ENCODE measurements at places on chromosomes 2 and 18.

DNA sequence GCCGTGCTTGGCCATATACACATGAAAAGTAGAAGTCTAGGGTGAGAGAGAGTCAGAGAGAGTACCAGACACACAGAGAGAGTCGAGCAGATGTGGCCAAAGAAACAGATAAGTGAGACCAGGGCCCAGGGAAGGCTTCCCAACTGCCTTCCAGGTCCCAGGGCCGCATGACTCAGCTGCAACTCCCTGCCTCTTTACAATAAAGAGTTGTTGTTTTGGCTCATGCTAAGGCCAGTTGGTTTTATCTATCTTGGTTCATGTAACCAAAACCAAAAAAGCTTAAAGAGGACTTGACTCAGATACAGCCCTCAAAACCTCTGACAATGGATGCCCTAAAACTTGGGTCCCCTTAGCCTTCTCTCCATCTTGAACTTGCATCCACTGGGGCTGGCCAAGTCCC lies 36.9 kb downstream of the REEP1 start:
- no peak for DNase-seq

- DNase-seq, result no peak
These were observed 62.6 kb downstream of the PTPN2 start for GRCh38 chr18:12821408-12821807.

DNA sequence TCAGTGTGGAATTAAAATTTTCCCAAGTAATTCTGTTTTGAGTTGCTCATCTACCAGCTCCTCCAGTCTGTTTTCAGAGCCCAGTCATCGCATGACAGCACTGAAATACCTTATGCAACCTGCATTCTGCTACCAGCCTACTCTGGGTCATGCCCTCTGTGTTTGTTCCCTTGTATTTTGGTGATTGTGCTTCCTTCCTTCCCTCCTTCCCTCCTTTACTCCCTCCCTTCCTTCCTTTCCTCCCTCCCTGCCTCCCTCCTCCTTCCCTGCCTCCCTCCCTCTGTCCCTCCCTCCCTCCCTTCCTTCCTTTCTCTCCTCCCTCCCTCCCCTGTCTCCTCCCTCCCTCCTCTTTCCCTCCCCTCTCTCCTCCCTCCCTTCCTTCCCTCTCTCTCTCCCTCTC lies 289.6 kb downstream of the CDH2 start:
- no peak for DNase-seq

DNA sequence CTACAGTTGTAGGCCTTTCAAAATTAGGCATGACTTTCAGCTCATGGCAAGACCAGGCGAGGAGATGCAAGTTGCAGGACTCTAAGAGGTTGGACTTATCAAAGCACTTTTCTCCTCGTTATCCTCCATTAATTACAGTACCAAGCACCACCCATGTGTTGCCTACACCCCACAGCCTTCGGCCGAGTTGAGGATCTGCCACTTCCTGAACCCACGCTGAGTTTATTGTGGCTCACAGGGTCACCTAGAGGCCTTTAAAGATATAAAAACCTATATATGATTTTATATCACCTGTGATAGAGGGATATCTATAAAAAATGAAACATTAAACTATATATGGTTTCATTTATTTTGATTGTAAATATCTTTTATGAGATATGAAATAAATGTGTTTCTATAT lies 2.6 kb downstream of the UGT1A10 start:
- DNase-seq, result no peak

DNA sequence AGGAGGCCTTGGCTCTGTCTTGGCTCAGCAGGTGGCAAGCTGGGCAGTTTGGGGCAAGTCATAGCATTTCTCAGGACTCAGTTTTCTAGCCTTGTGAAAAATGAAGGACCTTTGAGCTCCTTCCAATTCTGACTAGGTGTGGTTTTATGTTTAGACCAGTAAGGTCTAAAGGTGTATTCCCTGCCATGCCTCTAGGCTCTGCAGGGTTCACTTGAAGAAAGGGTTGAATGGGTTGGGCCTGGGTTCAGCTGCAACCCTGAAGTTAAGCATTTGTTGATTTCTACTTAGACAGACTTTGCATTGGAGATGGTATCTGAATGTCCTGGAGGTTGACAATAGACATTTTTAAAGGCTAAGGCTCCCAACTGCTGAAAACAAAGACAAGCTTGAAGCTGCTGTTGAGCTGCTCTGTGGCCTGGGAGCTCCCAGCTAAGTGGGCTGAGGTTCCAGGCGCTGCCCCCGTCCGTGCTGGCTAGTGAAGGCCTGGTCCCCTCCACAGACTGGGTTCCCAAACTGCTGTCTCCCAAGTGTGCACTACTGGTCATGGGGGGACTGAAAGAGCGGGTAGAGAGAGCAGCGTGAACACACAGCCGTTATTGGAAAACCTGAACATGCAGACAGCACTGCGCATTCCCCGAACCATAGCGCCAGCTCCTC lies 100.7 kb upstream of the SMAD7 start:
- DNase-seq, result no peak

GRCh38 chr2:9762941-9763340 lies 80.3 kb upstream of the TAF1B start:
- DNase-seq, result no peak

DNA sequence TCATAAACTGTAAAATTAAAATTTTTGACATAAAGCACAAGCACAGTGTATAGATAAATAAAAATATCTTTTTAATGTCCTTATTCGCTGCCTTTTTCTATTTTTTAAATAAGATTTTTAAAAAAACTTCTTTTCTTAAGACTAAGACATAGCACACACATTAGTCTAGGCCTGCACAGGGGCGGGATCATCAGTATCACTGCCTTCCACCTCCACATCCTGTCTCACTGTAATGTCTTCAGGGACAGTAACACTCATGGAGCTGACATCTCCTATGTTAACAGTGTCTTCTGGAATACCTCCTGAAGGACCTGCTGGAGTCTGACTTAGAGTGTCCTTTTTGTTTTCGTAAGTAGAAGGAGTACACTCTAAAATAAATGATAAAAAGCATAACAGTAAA lies 33.0 kb downstream of the VAPA start:
- no peak for DNase-seq

DNA sequence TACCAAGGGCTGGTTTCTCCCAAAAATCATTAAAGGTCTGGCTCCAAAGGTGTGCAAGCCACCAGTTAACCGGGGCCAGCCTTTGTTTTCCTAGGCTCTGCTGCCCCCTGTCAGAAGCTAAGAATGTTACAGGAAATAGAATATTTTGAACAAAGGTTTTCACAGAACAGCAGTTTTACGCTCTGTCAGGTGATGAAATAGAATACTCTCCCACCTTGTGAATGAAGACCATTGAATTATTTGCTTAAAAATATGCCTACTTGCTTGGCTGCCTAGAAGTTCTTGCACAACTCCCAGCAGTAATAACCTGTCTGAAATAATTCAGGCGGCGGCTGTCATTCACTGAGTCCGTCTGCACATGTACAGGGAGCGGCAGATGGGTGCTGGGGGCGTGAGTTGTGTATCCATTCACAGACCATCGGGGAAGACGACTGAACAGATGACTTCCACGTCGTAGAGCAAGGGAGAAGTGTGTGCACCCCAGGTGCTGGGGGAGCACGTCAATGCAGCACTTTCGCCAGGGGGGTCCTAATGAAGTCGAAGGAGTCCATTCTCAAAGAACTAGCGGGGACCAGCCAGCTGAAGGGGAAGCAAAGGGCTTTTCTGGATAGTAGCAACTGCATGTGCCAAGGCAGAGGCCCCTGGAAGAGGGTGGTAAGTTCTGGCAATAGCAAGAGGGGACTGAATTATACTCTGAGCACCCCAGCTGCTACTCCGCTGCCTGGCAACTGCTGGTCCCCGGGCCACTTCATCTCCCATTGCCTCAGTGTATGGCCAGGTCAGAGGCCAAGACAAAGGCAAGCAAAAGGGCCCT lies 56.1 kb downstream of the SF3B1 start:
- DNase-seq, result no peak

DNA sequence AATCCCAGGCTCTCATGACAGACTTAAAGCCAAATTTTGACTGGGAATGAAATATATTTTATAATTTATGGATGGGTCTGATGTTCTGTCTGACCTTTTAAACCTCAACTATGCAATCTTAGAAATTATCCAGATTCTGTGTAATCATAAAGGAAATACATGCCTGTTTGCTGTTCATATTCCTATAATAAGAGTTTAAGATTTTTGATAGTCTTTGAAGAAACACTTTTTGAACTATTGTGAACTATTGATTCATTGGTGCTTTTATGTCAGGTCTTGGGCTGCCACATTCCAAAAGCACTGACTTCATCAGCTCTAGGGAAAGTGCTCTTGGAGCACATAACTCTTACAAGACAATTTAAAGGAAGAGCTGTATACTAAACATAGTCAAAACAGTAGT lies 64.2 kb downstream of the CCDC150 start:
- no peak for DNase-seq

GRCh38 chr2:239255218-239255617 lies 145.6 kb downstream of the HDAC4 start:
- DNase-seq, result no peak

DNA sequence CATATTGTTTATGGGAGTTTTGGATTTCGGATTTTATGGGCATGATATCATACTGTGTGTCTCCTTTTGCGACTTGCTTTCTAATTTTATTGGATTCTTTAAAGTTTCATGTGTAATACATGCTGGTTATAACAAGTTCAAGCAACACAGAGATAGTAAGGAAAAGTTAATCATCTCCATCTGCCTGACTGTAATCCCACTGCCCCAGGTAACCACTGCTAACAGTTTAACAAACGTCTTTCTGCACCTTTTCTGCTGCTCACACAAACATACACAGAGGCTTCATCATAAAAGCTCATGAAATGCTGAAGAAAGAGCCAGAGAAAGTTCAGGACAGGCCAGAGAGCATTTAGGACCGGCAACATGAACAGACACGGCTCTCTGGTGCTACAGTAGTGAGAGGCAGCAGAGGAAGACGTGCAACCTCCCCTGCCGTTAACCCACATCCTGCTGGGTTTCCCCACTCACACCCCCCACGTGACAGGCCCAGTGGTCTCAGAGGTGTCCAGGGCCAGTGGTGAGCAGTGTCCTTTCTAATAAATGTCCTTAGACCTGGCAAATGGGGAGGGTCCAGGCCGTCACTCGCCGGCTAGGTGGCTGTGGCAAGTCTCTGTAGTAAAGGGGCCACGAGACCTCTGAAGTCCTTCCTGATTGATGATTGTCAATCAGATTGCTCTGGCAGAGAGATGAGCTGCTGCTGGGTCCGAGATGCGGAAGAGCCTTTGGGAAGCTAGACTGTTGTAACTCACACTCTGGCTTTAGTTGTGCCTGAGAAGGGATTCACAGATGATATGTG lies 43.0 kb upstream of the SLC1A4 start:
- DNase-seq, result no peak

GRCh38 chr2:164371916-164372315 lies 249.4 kb downstream of the GRB14 start:
- DNase-seq, result no peak

DNA sequence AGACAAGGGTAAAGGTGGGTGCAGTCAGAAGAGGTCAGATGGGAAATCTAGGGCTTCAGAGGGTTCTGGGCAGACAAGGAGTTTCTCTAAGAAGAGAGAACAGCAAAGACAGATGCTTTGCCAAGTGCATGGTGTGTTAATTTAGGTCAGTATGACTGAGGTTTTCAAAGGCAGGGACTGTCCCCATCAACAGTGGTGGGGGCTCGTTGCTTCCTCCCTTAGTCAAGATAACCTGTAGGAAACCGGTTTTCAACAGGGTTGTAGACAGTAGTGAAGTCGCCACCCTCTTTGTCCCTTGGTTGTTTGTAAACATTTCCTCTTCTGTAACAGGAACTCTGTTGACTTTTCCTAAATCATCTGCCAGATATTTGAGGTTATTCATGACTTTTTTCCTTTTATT lies 11.6 kb downstream of the RAB12 start:
- no peak for DNase-seq

DNA sequence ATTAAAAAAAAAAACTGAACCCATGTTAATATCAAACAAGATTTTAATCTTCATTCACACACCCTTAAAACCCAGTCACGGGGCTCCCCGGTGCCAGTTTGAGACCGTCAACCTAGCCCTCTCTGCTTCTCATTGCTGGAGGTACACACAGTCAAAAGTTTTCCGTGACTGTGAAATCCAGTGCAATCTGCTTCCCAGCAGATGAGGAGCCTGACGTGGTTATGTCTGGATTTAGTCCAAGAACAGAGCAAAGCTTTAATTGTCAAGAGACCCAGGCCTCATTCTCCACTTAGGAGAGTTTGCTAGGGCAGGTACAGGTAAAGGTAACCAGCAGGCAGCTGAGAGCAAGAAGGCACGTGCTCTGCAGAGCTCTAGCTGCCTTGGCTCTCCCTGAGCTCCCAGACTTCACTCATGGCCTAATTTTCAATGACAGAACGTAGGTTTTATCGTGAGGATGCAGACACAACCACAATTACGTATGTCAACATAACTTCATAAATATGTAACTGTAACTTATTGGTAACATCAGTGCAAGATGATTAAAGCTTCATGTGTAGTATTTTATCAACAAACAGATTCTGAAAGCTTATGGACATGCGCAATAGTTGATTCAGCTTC lies 56.3 kb downstream of the SLC16A14 start:
- DNase-seq, result no peak

- DNase-seq, result no peak
These were observed 2.8 kb downstream of the SERPINB12 start for GRCh38 chr18:63545000-63545399.

- DNase-seq, result peak; percentile 8
These were observed 72.4 kb upstream of the CCDC150 start for GRCh38 chr2:196566961-196567666.

DNA sequence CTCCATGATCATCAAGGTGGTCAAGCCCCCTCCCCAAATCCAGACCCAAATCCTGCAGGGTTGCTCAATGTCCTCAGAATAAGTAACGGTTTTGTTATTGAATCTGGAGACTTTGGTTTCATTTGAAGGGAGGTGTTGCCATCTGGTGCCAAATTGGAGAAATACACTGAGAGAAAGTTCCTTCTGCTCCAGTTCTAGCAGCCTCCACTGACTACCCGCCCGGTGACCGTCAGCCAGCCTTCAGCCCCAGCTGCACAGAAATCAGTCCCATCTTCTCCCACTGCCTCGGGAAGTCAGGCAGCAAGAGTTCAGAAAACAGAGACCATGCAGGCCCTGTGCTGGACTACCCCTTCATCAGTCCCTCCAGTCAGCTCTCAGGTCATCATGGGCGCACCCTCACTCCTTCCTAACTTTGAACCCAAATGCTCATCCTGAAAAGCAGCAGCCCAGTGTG lies 38.7 kb downstream of the PKDCC start:
- peak; percentile 51 for DNase-seq

GRCh38 chr18:3233004-3233403 lies 13.2 kb upstream of the MYOM1 start:
- DNase-seq, result no peak

- no peak for DNase-seq
These were observed 17.9 kb downstream of the RAB12 start for GRCh38 chr18:8627107-8627472.

All from fibroblast of the conjunctiva (primary cell).